Stimulated activated CD8-positive, alpha-beta memory T cell treated with anti-CD3 and anti-CD28 coated beads, Interleukin-2, amount 100 ng/mL, for 48 hours (primary cell): ENCODE measurements at places on chromosomes 11 and 22.

GRCh38 chr11:74927496-74927895 lies 21.4 kb downstream of the XRRA1 start:
- no peak for DNase-seq

- DNase-seq = peak; percentile 47
These were observed 75.8 kb downstream of the GGTLC2 start for GRCh38 chr22:22720201-22720723.

DNA sequence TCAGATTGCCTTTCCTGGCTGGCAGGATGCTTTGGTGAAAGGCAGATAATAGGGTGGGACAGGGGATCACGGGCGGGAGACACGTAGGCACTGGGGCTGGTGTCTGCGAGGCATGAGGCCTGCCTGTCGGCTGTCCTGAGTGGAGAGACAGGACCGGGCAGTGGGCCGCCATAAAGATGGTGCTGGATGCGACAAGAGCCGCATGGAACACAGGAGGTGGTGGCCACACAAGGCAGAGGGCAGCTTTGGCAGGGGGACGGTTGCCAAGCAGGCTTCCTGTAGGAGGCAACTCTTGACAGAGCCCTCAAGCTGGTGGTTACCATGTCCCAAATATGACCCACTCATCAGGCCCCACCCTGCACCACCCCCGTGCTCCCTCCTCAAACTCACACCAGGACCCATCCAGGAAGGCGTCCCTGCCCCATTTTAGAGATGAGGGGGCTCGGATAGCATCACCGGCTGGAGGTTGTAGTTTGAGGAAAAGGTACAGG lies 4.9 kb upstream of the PPARA start:
- DNase-seq = no peak

- no peak for DNase-seq
These were observed 393.5 kb downstream of the BUD13 start for GRCh38 chr11:116379185-116379828.

GRCh38 chr11:131385763-131386390 lies 15.5 kb downstream of the NTM start:
- DNase-seq = no peak

DNA sequence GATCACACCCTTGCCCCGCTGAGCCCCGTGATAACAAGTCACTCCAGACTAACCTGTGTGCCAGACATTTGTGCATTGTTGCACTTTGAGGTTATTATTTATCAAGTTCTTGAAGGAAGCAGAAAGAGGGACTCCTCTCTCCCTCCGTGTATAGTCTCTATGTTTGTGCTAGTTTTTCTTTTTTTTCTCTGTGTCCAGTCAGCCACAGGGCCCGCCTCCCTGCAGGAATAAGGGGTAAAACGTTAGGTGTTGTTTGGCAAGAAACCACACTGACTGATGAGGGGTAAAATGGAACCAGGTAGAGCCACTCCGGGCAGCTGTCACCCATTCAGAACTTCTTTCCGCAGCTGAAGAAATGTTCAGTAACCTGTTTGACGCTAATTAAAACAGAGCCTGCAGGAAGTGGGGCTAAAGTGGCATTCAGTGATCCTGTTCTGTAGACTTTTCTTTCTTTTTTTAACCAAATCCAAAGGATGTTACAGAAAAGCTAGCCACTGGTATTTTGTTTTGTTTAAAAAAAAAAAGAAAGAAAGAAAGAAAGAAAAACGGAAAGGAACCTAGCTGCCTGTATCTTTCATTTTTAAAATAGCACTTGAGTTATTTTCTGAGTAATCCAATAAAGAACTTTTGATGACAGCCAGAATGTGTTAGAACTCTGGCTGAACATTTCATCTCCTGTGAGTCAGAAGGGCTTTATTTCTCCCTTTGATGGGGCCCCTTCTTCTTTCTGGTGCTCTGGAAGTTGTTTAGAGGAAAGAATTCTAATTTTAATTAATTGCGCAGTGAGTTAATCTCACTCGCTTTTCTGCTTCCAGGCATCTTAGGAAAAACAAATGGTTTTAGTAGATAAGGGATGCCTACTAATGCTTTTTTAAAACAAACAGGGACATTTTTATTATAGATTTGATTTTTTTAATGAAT lies 58.2 kb downstream of the COMMD9 start:
- DNase-seq = no peak

- DNase-seq = no peak
These were observed 50.9 kb upstream of the YWHAH start for GRCh38 chr22:31893460-31893859.

DNA sequence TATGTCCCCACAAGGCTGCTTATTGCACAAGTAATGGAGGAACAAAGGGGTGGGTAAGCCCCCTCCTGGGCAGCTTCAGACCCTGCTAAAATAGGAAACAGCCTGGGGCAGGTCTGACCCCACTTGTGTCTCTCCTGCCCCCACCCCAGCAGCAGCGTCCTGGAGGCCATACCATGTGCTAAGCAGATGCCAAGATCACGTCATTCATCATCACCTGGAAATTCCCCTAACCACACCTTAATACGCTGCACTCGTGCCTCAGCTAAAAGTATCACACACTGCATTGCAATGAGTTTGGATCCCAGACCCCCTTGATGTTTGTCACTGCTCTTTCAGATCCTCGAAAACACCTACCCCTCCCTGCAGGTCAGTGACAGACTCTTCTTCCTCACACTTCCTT lies 27.8 kb upstream of the GGTLC2 start:
- DNase-seq = no peak

GRCh38 chr11:96624126-96624525 lies 234.3 kb downstream of the JRKL start:
- no peak for DNase-seq

DNA sequence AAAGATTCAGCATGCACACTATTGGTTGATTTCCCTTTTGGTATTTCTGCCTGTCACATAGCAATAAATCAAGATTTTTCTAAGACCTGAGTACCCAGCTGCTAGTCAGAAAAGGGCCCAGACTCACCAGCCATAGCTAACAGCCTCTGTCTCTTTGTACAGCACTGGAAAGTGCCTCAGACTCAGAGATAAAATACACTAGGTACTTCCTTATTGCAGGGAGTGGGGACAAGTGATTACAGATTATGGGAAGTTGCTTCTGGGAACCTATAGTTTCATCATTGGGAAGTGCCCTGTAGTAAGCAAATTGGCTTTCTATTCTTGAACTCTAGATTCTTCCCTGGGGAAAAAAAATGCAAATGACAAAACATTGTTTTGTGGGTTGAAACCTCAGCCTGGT lies at the start of gene CASP5:
CASP5 (minus strand) TSS at position 166 of the 400 bp plus-strand sequence; CDS start at position 134, 32 bp downstream.
- no peak for DNase-seq

DNA sequence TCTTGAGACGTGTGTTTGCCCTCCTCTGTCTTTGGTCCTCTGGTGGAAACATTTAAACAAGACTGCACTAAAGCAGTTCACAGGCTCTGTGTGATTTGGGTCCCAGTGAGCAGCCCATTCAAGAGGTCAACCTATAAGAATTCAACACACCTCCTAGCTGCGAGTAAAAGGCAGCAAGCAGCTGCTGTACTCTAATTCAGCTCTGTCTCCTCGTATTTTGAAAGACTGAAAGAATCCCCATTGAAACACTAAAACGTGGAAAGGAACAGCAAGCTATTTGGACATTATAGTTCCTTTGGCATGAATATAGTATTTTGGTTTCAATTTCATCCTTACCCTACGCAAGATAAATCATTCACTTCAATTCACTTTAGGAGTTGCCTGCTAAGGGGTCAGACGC lies 1046.7 kb downstream of the DLG2 start:
- no peak for DNase-seq

DNA sequence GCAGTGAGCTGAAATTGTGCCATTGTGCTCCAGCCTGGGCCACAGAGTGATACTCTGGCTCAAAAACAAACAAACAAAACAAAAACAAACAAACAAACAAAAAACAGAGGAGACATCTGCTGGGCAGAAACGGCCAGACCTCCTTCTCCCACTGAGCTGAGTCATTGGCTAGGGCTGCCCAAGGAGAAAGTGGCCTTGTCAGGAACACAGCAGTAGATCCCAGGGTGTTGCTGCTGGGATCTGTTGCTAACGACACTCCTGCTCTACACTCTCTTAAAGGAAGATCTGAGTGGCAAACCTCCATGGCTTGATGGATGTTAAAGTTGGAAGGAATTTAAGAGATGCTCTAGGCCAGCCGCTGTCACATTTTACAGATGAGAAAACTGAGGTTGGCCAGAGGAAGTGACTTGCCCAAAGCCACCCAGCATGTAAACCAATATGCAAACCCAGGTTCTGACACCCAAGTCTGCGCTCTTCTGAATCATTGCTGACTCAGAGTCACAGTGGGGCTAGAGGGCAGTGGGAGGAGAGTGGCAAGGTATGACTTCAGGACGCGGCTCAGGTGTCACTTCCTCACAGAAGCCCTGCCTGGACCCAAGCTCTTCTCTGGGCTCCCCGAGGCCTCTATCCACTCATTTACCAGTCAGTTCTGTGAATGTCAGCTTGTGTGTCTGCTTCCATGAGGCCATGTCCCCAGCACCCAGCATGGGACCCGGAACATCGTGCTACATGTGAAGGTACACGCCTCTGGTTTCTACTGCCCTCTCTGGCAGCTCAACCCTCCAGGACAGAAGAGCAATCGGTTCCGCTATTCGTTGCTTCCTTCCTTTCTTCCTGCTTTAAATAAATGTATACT lies 11.3 kb upstream of the GDPD5 start:
- DNase-seq = peak; percentile 49

DNA sequence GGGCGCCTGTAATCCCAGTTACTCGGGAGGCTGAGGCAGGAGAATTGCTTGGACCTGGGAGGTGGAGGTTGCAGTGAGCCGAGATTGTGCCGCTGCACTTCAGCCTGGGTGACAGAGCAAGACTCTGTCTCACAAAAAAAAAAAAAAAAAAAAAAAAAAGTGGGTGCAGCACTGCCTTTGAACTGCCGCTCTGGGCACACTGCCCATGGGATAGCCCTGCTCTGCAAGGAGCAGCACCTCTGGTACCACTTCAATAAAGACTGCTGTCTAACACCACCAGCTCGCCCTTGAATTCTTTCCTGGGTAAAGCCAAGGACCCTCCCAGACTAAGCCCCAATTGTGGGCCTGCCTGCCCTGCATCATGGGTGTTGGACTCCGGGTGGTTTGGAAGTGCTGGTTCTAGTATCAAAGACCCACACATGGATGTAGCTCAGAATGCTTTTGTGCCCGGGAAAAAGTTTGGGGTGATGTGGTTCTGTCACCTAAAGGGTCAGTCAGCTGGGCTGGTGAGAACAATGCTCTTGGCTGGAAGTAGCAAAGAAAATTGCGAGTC lies 444.3 kb downstream of the TBC1D22A start:
- no peak for DNase-seq

GRCh38 chr11:7637447-7638157 lies 35.7 kb downstream of the CYB5R2 start:
- no peak for DNase-seq

DNA sequence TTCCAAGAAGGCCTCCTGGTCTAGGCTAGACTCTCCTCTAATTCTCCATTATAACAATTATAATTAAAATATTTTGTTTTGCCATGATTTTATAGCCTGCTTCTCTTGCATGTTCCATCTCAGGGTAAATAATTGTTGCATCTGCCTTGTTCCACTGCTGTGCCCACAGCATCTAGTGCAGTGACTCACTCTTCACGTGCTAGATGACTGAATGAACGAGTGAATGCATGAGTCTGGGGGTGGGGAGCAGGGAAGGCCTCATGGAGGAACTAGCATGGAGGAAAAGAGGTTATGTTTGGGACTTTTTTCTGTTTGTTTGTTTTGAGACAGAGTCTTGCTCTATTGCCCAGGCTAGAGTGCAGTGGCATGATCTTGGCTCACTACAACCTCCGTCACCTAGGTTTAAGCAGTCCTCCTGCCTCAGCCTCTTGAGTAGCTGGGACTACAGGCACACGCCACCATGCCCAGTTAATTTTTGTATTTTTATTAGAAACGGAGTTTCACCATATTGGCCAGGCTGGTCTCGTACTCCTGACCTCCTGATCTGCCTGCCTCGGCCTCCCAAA lies 5.2 kb upstream of the OAF start:
- no peak for DNase-seq

DNA sequence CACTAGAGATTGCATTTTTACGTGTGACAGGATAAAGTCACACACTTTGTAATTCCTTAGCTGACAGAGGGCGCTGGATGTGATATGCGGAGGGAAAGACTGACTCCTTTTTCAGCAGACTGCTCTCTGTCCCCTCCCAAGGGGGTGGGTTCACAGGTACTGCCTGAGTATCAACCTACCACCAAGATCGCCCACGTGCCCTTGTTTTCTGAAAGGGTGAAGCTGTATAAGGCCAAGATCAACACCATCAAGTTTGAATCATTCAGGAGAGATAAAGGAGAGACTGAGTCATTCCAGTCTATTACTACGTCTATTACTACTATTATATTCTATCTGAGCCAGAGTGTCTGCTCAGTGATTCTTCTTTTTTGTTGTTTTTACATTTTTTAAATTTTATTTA lies 30.7 kb downstream of the BUD13 start:
- DNase-seq = no peak

DNA sequence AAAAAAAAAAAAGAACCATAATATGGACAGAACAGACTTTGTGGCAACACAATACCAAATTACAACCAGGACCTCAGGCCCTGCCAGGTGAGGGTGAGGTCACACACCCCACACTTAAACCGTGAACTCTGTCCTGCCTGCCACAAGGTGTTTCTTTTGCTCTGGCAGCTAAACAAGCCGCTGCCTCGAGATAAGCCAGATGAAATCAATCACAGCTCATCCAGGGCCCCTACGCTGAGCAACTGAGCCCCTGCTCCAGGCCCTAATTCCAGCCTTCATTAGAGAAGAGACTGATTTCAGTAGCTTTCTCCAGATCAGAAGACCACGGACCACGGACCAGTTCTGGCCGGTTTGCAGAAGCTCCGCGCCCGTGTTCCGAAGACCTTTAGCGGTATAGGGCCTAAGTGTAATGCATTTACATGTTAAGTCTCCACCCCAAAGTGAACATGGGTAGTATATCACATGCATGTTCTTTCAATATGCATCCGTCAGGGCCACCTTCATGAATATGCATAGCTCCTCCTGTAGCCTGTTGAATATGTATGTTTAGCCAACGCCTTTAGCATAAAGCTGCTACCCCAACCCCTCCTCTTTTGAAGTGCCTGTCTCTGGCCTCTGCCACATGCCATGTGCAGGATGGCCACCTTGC lies 14.8 kb upstream of the RAC2 start:
- no peak for DNase-seq

GRCh38 chr11:33701302-33702230 lies 940 bp upstream of the C11orf91 start:
- DNase-seq = no peak

- DNase-seq = peak; percentile 51
These were observed 1.2 kb downstream of the PHLDB1 start for GRCh38 chr11:118608360-118609227.

- peak; percentile 23 for DNase-seq
These were observed 690 bp downstream of the CSNK1E start for GRCh38 chr22:38316364-38317121.

- no peak for DNase-seq
These were observed 19.2 kb upstream of the TMPRSS6 start for GRCh38 chr22:37128555-37129281.

GRCh38 chr11:125916683-125917347 lies 12.5 kb downstream of the DDX25 start:
- no peak for DNase-seq

DNA sequence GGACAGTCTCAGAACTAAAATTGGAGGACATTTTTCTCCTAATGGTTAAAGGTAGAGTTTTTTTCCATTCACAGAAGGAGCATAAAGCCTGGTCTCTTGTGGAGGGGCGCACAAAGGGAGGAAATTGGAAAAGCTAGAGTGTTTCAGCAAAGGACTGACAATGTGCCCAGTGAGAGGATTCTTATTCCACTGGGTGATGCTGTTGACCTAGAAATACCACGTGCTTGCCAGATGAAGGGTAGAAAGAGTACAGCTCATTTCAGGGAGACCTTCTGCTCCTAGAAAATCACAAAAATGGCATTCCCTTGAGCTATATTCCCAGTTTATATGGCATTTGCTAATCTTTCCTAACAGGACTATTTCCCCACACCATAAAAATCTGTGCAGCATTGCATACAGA lies 21.1 kb downstream of the MS4A6E start:
- no peak for DNase-seq
